Stimulated activated naive CD4-positive, alpha-beta T cell treated with Interleukin-2 at 50 U/mL for 16 hours (primary cell): ENCODE measurements at places on chromosomes 1 and 21.

DNA sequence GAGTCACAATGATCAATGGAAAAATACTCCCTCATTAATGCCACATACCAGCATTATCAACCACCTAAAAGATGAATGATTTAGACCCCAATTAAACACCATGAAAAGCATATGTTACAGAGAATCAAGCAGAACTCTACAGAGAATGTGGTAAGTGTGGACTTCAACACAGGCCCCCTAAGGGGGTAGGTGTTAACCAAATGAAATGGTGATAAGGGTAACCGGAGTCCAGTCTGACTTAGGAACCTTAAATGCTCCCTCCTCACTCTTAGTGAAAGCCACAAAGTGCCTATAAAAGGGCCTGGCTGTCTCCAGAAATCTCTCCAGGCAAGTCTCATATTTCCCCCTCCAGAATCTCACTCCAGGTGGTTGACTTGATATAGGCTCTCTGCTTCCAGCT is 149.2 kb upstream of the FOXD3 start:
- DNase-seq = no peak

- DNase-seq = peak; percentile 6
Observed at GRCh38 chr1:232951180-232951579, 769 bp downstream of the NTPCR start.

GRCh38 chr1:99490031-99490430 is 155.9 kb upstream of the PALMD start:
- DNase-seq = no peak

- DNase-seq = no peak
Observed at GRCh38 chr1:178133239-178133989, 39.5 kb downstream of the RASAL2 start.

DNA sequence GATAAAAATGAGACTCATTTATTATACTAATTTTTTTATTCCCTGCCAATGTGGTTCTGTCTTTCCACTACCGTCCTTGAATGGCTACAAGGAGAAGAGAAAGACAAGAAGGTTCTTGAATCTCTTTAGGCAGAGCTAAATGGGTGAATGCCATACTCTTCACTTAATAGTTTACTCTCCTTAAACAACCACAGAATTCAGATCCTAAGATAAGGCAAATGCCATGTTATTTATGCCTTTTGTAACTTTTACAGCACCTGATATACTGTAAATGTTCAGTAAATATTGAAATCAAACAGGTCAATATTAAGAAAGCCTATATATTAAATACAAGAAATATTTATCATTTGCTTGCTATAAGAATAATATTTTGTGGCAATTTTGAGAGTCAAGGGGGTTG is 58.4 kb downstream of the IGSF5 start:
- no peak for DNase-seq

GRCh38 chr1:83689921-83690868 is 308.7 kb downstream of the TTLL7 start:
- DNase-seq = no peak

DNA sequence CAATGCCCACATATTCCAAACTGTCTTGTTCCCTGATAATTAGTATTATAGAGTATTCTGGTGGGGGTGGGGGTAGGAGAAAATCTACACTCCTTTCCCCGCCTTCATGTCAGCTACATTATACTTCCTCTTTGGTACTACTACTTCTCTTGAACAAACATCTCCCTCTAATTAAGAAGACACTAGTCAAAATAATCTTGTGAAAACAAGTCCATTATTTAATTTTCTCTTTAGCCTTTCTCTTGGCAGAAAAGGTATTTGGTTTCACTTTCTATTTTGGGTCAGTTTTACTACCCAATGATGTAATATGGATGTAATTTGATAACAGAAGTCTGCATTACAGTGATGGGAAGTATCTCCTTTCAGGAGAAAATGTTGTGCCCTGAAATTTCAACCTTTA is 22.5 kb downstream of the NTMT2 start:
- DNase-seq = no peak

DNA sequence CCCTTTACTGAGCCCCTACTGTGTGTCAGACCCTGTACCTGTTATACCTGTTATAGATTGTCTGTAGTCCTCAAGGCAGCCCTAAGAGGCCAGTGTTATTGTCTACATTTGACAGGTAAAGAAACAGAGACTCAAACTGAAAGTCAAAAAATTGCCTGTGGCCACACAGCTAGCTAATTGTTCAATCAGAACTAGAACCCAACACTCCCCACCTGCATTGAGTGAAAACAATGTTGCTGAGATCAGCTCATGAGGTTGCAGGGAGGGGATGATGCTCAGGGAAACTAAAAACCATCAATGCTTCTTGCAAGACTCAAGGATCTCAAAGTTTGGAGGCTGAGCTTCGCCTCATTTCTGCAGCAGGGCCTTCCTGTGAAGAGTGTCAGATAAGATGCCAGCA is 109.5 kb upstream of the LMO4 start:
- no peak for DNase-seq

- no peak for DNase-seq
Observed at GRCh38 chr1:160226623-160227022, 21.4 kb downstream of the PEA15 start.

GRCh38 chr1:204464187-204464631 is 30.4 kb downstream of the PIK3C2B start:
- DNase-seq = no peak

DNA sequence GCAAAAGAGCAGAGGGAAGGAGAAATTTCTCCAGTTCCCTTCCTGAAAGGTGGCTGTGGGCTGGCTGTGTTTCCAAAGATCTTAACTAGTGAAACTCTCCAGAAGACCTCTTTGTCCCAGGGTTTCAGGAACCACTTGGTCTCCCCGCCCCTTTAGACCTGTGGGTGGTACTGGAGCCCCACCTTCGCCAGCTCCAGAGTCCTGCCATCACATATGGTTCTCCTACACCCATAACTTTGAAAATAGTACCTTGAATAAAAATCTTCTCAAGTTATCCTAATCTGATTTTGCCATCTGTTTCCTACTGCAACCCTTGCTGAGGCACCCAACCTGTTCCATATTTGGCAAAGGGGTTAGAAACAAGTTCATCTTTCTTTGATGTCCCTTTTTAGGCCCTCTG is 303.9 kb downstream of the SEC16B start:
- DNase-seq = no peak

GRCh38 chr1:153288634-153289275 is 24.0 kb downstream of the PGLYRP3 start:
- DNase-seq = no peak

DNA sequence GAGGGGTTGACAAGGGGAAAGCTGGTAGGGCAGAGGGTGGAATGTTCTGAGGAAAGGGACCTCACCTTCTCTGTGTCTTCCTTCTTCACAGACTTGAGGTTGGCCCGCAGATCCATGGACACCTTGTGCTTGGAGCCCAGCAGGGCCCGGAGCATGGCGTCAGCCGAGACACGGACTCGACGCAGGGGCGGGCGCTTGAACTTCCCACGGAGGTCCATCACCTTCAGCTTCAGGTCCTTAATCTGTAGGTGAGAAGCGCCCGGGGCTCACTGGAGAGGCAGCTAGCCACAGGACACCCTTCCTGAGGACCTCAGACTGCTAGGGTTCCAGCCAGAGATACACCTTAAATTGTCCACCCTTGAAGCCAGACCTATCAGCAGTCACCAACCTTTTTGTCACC is 10.2 kb downstream of the TNNI1 start:
- no peak for DNase-seq

DNA sequence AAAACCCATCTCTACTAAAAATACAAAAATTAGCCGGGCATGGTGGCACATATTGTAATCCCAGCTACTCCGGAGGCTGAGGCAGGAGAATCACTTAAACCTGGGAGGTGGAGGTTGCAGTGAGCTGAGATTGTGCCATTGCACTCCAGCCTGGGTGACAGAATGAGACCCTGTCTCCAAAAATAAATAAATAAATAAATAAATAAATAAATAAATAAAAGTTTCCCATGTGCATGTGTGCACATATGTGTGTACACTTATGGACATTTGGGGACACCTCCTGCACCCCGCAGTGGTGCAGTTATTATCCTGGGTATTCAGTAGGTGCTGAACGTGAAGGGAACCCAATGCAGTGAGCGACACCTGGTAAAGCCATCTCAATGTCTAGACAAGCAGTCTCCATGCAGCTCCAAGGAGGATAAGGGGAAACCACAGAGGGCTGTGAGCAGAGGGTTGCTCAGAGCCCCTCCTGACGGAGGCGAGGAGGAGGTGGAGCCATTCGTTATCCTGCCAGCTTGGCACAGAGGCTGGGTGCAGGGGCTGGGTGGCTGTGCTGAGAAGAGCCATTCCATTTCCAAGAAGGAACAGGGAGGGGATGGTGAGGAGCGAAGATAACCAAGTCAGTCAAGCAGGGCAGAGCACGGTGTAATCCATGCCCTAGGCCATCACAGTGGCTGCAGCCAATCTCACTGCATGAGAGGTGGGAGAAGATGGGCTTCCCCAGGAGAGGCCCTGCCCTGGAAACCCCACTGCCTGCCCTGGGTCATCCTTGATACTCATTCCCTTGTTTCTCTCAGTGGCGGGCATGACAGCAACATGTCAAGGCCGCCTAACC is 25.6 kb downstream of the UBIAD1 start:
- no peak for DNase-seq

- no peak for DNase-seq
Observed at GRCh38 chr1:28087614-28088167, 719 bp downstream of the EYA3 start.

GRCh38 chr1:41019353-41019745 is 2.2 kb downstream of the SLFNL1 start:
- DNase-seq = no peak

GRCh38 chr1:162695687-162696086 is 63.4 kb downstream of the DDR2 start:
- DNase-seq = no peak

GRCh38 chr1:7409278-7409677 is 361.8 kb upstream of the VAMP3 start:
- no peak for DNase-seq

- no peak for DNase-seq
Observed at GRCh38 chr21:31133243-31133830, 95.1 kb upstream of the KRTAP19-8 start.

DNA sequence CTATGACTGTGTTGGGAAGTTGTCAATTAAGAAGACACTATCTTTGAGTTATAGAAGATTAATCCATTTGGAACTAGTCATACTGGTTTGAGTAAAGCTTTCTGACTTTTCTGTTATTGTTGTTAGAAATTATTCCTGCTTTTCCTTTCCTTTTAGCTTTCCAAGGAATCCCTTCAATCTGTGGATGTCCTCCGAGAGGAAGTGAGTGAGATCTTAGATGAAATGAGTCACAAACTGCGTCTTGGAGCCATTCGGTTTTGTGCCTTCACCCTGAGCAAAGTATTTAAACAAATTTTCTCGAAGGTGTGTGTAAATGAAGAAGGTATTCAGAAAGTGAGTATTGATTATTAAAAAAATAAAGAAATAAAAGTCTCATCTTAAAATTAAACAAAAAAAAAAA is 19.3 kb downstream of the GNPAT start:
- no peak for DNase-seq

DNA sequence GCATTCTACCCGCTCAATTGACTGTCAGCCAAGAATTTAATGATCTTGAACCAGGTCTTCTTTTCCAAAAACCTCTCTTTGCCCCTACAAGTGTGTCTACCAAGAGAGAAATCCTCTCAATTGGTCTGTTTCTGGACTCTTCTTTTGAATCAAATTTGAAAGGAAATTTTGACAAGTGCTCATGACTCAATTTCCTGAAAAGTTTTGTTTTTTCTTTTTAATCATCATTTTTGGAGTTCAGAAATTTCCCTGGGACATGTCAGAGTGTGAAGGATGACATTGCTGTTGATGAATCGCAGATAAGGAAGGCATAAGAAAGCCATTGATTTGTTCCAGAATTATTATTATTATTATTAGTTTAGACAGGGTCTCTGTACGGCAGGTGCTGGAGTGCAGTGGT is 88.2 kb upstream of the AKT3 start:
- no peak for DNase-seq

DNA sequence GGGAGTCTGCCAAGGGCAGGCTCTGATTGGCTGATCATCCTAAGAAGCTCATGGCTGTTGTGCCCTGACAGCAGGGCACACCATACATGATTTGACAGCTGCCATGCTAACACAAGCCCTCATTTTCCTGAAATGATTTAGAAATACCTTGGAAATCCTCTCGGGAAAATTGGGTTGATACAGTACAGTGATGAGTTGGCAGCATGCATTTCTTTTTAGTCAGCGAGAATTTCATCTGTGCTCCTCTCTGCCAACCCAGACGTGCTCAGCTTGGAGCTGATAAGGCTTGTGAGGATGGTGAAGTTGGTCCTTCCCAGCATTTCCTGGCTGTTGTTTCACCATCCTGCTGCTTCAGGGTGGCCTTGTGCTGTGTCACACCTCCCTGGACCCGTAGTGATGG is 22.6 kb upstream of the KCNQ4 start:
- no peak for DNase-seq

DNA sequence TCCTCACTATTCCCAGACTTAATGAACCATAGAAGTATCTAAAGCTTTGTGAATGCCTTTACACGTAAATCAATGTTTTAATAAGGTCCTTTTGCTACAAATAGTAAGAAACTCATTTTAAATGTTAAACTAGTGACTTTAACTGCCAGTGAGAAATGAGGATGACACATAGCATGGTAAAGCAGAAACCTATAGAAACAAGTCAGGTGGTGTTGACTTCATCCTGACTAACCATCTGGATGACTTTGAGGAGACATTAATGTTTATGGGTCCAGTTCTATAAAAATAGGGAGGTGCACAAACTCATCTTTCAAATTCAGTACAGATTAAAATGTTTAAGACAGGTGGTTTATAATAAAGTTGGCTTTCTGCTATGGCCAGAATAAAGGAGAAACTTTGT is 85.4 kb downstream of the COLGALT2 start:
- DNase-seq = no peak

GRCh38 chr1:162056043-162056442 is 13.4 kb upstream of the NOS1AP start:
- DNase-seq = no peak

GRCh38 chr1:202625416-202626360 is 84.6 kb downstream of the SYT2 start:
- peak; percentile 37 for DNase-seq

DNA sequence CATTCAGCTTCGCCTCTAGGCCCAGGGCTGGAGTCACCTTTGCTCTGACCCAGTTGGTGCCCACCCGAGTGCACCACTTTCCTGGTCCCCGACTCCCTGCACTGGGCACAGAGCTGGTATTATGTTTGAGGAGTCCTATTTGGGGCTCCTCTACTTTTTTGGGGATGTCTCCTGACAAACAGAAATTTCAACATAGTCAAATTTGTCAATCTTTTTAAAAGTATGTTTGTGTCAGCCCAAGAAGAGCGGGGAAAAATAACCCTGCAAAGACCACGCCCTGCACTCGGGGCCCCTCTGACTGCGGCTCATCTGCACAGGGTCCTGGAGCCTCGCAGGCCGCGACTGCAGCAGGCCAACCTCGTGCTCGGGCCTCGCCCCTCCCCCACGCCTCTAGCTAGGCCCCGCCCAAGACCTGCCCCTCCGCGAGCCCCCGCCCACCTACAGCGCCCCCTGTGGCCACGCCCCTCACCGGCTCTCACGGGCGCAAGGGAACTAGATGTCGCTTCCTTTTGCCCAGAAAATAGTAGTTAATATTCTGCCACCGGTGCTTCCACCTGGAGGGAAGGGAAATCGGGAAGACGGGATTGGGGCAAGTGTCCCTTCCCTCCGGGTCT is 11.4 kb downstream of the FAM229A start:
- peak; percentile 83 for DNase-seq
